Jurkat, Clone E6-1 (cell line): ENCODE measurements at places on chromosomes 16 and 17.

DNA sequence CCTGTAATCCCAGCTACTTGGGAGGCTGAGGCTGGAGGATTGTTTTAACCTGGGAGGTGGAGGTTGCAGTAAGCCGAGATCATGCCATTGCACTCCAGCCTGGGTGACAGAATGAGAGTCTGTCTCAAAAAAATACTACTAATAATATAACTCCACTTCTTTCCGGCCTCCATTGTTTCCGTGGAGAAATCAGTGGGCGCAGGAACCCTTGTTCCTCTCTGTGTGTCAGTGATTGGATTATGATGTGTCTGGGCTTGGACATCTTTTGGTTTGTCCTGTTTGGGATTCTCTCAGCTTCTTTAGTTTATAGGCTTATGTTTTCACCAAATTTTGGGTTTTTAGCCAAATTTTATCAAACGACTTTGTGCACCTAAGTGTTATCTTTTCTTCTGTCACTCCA is 36.8 kb downstream of the ACSF3 start:
- DNase-seq, result no peak

DNA sequence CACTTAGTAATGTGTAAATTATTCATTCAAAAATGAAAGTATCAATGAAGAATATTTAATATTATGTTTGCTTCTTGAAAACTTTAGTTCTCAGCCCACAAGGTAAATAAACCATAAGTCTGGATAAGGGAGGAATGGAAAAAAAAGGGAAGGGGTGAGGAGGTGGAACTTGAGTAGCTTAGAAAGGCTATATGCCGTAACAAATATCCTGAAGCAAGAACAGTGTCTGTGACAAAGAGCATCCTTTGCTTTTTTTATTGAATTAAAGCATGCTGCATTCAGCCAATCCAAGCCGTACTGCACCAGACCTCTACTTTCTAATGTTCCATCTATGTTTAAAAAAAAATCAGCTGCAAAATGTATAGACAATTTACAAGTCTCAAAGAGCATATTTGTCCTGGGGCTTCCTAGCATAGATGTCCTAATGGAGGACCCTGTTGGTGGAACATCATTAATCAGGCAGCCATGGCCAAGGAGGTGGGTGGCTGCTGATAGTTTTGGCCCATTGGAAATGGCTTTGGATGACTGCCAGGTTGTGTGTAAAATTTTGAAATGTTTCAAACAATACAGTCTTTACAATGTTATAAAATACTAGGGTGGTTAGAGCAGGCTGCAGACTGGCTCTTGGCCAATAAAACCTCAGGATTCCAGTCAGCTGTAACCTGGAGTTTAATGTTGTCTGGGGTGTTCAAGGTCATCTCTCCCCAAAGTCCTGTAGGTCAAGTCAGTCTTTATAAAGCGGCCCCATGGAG is 895.8 kb upstream of the SOX9 start:
- no peak for DNase-seq

GRCh38 chr17:5023588-5024147 is 11.6 kb downstream of the SLC52A1 start:
- no peak for DNase-seq

DNA sequence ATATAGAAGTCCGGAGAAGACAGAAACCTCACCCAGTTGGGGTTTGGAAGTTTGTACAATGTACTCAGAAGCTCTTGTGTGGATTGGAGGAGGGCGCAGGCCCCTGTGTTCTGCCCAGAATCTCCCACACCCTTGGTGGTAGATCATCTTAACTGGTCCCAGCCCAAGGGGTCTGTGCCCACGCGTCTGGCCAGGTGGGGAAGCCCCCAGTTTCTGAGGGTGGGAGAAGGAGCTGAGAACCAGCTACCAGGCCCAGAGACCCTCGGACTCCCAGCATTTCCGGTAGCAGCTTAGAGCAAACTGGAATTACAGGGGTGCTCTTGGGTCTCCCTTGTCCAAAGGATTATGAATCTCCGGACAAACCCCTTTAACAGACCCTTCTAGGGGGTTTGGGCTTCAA is 2.3 kb upstream of the PPP1R9B start:
- no peak for DNase-seq

- DNase-seq, result no peak
Measured at GRCh38 chr17:80113033-80113484, 11.7 kb downstream of the GAA start.

- no peak for DNase-seq
Measured at GRCh38 chr17:31699281-31699680, 159.8 kb downstream of the COPRS start.

GRCh38 chr16:53510704-53511070 is 7.7 kb upstream of the AKTIP start:
- no peak for DNase-seq
